Activated naive CD8-positive, alpha-beta T cell treated with anti-CD3 and anti-CD28 coated beads, Interleukin-2, amount 10 ng/mL, durations not matched to agents 7 days and 5 days (primary cell): ENCODE measurements at places on chromosomes 4 and X. TPM values are rescaled to one million over a fixed set of nuclear protein-coding genes. Genes with fewer than 3 reads are reported as not detected.

UGT2B15 gene
- total RNA-seq: not detected

FDCSP gene
- not detected for total RNA-seq

TBC1D8B gene
- total RNA-seq: 2.2 TPM

- peaks cover 22% of the 10 kb centered on the region for H3K4me1 ChIP-seq
- no peak for DNase-seq
- H3K4me3 ChIP-seq: no peak overlapping the region
- H3K36me3 ChIP-seq: peaks cover 1% of the 10 kb centered on the region
Measured at GRCh38 chr4:2805712-2806389, 13.0 kb downstream of the SH3BP2 start.

DNA sequence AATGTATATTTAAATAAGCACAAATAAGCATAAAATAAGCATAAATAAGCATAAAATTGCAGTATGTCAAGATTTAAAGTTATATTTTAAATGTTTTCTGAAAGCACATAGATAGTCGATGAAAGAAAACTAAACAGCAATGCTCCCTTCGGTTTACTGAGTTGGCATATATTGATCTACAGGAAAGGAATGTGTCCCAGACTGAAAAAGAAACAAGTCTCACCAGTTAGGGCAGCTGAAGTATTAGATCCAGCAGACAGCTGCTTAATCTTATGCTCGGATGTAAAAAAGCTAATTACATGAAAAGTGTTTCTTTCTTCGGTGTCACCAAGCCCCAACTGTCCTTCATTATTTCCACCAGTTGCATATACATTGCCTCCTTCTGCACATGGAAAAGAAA lies 8.7 kb downstream of the RPGR start:
- DNase-seq: no peak
- H3K4me1 ChIP-seq: no peaks in the 10 kb centered on the region
- no peaks in the 10 kb centered on the region for H3K27me3 ChIP-seq
- H3K4me3 ChIP-seq: no peak overlapping the region

DNA sequence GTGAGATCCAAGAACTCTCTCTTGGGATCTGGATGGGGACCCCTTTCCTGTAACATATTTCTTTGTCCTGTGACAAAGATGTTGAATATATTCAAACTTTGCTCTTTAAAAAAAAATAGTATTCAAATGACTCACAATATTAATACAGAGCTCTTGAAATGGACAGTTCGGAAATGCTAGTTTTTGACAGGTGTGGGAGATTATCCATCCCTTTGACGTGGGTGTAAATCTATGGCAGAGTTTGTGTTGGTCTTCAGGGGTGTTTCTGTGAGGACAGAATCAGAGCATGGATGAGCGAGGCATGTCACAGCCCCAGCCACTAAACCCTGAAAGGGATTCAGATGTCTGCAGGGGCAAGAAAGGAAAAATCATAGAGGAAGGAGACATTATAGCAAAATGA lies 25.8 kb downstream of the TENM3 start:
- no peak for DNase-seq
- no peaks in the 10 kb centered on the region for H3K27me3 ChIP-seq
- H3K27ac ChIP-seq: no peak overlapping the region
- no peak overlapping the region for H3K4me3 ChIP-seq

GRCh38 chr4:26084414-26084813 lies 170.4 kb downstream of the SMIM20 start:
- no peak overlapping the region for H3K4me3 ChIP-seq
- no peaks in the 10 kb centered on the region for H3K27me3 ChIP-seq
- no peak overlapping the region for H3K27ac ChIP-seq
- H3K4me1 ChIP-seq: peaks cover 39% of the 10 kb centered on the region

DNA sequence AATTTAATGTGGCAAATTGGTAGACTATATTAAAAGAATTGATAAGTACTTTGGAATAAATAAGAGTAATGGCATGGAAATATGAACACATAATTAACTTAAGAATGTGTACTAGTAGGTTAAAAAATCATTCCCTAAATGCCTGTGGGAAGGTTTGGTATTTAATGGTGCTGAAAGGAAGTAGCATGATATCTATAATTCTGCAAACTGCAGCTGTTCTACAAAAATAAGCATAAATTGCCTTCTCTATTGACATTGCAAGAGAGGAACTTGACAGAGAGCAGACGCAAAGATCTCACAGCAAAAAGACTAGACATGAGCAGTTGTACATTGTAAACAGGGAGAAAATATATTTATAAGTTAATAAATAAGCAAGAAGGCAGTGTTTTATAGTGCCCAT lies 752.5 kb upstream of the PCDH10 start:
- no peaks in the 10 kb centered on the region for H3K27me3 ChIP-seq
- no peaks in the 10 kb centered on the region for H3K36me3 ChIP-seq
- no peak overlapping the region for H3K4me3 ChIP-seq
- H3K27ac ChIP-seq: no peak overlapping the region
- H3K4me1 ChIP-seq: no peaks in the 10 kb centered on the region
